ENCODE measurements at places on chromosomes 6 and 20.

DNA sequence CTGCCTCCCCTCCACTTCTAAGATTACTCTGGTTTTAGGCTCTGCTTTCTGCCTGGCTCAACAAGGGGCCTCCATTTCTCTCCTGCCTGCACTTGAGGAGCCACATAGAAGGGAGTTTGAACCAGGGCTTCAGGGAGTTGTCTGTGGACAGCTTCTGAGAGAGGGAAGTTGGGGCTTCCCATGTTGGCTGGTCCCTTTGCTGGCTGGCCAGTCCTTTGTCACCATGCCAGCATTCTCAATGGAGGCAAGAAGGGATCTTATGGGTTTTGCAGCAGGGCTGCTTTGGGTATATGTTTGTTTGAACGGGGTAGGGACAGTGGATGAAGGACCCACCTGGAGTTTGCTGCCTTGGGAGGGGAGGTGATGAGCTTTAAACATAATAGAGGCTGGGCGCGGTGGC, 124.9 kb downstream of the CARMIL1 start:
- no peak for DNase-seq

DNA sequence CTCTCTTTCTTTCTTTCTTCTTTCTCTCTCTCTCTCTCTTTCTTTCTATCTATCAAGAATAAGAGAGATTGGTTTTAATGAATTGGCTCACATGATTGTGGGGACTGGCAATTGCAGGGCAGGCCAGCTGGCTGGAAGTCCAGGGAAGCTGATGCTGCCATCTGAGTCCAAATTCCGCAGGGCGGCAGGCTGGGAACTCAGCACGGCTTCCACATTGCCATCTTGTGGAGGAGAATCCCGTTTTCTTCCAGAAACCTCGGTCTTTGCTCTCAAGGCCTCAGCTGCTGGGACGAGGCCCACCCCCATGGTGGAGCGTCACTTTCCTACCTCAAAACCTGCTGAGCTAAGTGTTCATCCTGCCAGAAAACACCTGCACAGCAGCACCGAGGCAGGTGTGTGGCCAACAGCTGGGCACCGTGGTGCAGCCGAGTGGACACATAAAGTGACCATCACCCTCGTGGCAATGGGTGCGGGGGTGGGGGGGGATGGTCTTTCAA, 58.8 kb upstream of the SLCO4A1 start:
- DNase-seq, result no peak

DNA sequence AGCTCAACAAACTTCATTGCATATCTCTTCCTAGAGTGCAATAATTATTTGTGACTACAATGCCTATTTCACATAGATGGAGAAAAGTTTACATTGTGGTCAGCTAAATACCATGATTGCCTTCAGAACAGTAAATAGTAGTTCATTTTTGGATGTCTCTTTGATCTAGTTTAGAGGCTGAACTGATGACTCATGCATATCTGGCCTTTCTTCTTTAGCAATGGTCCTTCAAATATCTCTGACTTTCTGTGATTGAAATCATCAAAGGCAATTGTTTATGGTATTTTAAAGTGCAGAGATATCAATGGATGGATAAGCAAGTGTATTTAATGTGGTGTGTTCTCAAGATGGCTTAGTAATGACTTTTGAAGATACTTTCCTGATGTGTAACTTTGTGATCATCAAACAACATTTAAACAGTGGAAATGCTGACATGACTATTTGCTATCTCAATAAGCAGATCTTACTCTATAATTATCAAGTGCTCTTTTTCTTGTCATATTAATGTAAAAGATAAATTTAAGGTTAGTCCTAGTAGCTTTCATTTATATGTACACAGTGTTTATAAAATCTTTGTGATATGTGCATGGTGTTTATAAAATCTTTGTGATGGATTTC, 523.7 kb upstream of the SLC35B3 start:
- no peak for DNase-seq

DNA sequence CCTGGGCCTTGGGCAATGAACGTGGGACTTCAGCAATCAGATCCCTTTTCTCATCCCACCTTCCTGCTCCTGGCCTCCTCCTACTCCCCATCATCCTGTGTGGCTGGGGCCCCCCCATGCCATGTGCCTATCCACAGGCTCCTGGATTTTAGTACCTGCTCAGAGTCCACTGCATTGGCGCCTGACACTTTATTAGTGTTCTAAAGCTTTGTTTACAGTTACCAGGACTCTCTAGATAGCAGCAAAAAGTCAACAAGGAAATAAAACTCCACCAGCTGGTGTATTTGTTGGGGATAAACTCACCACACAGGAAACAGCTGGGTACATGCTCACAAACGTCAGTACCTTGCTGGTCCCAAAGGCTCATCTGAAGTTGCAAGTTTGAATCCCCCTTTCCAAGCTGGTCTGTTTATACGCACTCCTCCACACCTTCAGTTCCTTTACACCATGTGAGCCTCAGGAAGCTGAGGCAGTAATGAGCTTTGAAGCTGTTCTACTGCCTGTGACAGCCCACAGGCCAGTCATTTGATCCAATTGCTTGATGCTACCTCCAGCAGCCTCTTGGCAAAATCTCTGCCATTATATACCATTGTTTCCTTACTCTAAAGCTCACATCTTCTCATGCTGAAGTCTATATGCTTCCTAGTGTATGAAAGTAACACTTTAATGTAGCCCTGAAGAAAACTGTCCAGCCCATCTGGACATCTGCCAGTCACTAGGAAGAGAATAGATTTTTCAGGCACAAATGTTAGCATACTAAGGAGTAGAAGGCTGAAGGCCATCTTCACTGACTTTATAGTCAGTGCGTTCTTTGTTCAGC, 76.6 kb downstream of the ANKEF1 start:
- no peak for DNase-seq

GRCh38 chr6:87421576-87421975, 13.8 kb downstream of the CFAP206 start:
- DNase-seq, result no peak

DNA sequence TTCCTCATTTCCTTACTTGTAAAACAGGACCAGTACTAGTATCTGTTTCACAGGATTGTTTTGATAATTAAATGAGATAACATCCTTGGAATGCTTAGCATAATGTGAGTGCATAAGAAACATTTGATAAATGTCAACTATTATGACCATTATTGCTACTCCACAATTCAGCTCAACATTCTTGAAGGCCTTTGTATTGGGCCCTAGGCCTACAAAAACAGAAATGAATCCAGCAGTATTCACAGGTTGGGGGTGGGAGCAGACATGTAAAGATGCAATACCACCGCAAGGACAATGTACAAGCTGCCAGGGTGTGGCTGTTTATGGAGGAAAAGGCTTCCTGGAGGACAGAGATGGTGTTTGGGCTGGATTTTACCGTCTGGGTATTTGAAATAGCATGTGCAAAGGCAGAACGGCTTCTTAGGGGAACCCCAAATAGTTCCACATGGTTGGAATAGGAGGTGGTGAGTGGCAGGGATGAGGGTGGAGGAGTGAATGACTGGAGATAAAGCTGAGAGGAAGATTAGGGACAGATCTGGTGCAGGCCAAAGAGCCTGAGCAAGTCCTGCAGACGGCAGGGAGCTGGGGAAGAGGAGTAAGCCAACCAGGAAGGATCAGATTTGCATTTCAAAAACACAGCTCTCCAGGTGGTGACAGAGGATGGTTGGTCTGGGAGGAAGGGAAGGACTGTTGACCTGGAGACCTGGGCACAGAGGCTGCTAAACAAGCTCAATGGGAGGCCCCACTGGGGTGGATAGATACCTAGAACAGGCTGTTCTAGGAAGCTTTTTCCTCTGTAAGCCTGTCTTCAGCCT, 57.0 kb upstream of the EPB41L1 start:
- no peak for DNase-seq

All from RWPE2 (cell line).